ENCODE measurements at places on chromosomes 2 and 18. TPM values are rescaled to one million over a fixed set of nuclear protein-coding genes. Genes with fewer than 3 reads are reported as not detected.

The TTR gene
- total RNA-seq, result 0.82 TPM

The SLC39A10 gene
- 172 TPM for total RNA-seq

The KLF7 gene
- total RNA-seq, result 52.6 TPM

The NEU4 gene
- total RNA-seq, result 1.6 TPM

DNA sequence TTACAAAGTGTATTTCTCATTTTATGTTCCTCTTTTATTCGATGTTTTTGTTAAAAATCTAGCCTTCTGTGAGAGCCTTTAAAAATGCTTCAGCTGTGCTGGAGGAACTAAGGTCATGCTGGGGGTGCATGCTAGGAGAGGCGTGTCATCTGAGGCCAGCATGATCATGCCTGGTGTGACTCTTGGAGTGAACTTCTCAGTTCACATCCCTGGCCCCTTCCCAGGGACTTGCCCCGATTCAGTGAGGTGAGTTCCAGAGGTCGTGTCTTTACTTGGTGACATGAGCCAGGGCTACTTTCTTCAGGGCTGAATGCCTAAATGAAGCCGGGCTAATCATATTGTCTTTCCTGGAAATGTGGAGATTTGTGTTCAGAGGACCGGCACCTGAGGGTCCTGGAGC is 264.9 kb downstream of the MREG start:
- no peak for DNase-seq

GRCh38 chr2:17803497-17803896 is 12.8 kb upstream of the MSGN1 start:
- no peak for DNase-seq

- DNase-seq, result no peak
These were observed 1012.6 kb downstream of the BCL11A start for GRCh38 chr2:59540864-59541263.

DNA sequence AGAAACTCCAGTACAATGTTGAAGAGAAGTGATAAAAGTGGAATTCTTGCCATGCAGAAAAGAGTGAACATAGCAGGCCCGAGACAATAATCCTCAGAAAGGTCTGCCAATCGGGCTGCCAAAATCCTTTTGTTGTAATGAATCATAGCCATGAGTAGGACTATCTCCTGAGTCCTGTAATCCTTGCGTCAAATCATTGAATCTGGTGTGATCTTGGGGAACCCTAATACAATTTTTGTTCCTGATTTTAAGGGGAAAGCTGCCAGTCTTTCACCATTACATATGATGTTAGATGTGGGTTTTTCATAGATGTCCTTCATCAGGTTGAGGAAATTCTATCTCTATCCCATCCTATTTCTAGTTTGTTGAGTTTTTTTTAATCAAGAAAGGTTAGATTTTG is 2.2 kb downstream of the TPGS2 start:
- no peak for DNase-seq

GRCh38 chr2:238061315-238062202 is 758 bp downstream of the SCLY start:
- DNase-seq, result peak; percentile 23

Measured in frontal cortex (tissue), 4 donors.